ENCODE measurements at places on chromosomes 7 and 10. TPM values are rescaled to one million over a fixed set of nuclear protein-coding genes. Genes with fewer than 3 reads are reported as not detected.

DNA sequence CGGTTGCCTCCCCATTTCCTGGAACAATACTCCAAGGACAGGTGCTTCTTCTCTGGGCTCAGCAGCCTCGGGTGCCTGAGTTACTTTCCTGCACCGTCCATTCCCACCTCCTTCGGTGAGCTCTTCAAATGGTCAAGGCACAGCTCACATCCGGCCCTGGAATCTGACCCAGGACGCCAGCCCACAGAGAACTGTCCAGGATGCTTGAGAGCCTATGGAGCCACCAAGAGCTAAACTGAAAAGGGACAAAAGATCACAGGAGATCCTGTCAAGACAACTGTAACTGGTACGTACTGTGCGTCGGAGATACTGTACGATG is 72.5 kb downstream of the CTBP2 start:
- no peak for DNase-seq

- DNase-seq: no peak
These were observed 8.2 kb upstream of the PON3 start for GRCh38 chr7:95404316-95404865.

DNA sequence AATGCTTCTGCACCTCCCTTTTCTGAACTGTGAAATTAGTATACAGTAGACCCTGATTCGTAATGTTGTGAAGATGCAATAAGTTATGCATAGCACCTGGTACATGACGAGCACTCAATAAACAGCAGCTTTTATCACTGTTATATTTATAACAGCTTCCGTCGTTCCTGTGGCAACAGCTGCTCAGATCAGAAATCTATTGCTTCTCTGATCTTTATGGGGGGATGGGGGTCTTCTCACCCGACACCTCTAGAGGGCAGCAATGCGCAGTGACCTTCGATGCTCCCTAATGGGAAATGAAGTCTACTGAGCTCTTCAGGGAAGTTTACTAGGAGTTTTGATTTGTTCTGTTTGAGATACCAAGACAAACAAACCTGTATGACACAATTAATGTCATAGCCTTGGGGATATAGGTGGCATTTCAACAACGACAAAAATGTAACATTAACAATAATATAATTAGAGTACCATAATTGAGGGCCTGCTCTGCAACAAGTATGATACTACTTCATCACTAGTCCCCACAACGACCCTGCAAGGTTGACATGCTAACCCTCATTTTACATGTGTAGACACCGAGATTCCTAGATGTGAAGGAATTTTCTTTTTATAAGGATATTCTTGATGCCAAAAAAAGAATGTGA is 289.6 kb downstream of the SFMBT2 start:
- peak; percentile 62 for DNase-seq

The OR2A42 gene
- total RNA-seq: 1.3 TPM

The PRRT4 gene
- total RNA-seq: 0.23 TPM
